ENCODE measurements at places on chromosomes 4 and X.

DNA sequence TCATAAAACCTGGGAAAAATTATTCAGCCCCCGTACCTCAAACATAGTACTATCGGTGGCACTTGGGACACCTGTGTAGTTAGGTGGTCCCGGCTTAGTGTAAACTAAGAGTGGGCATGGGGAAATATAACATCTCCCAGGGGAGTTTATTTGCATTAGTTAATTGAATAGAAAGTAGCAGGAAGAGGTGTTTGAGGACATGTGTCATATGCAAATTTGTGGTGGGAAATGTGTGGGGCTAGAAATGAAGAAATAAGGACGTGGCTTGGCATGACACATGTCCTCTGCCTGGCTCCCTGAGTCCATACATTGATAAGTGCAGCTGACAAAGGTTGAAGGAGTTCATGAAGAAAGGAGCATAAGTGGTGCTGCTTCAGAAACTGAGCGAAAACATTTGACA, 483.6 kb downstream of the SH2D1A start:
- DNase-seq = no peak

DNA sequence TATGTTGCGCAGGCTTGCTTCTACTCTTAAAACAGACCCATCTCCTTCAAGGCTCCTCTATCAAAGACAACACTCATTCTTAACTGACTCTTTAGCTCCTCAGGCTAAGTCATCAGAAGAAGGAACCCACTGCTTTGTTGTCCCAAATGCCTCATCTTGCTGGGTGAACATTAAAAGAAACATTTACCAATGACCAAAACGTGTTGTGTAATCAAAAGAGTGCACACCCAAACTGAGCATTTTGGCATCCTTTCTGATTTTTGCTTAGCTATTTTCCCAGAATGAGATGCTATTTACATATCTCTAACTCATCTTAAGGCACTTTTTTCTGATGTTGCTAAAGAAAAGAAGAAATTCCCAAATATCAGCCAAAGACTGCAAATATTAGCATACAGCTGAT, 131.7 kb upstream of the VCX3A start:
- DNase-seq = no peak

GRCh38 chrX:72348247-72348979, 42.7 kb upstream of the CITED1 start:
- no peak for DNase-seq

GRCh38 chrX:148956352-148956751, 455.9 kb downstream of the AFF2 start:
- no peak for DNase-seq

Measured in D721Med (cell line).